Cardiac septum (tissue), 1 donor: ENCODE measurements at places on chromosomes 7 and 10. TPM values are rescaled to one million over a fixed set of nuclear protein-coding genes. Genes with fewer than 3 reads are reported as not detected.

The ELMO1 gene
- 11.4 TPM for total RNA-seq

The PKD2L1 gene
- total RNA-seq, result not detected

The FHIP2A gene
- total RNA-seq, result 26.5 TPM

The ZNF438 gene
- total RNA-seq, result 12.5 TPM

The RSPH10B gene
- total RNA-seq, result not detected

The ZC3HAV1L gene
- total RNA-seq, result 3.2 TPM

The STEAP1B gene
- total RNA-seq, result 0.92 TPM

The ADK gene
- 28.0 TPM for total RNA-seq

The AKR1D1 gene
- total RNA-seq, result not detected

The CPVL gene
- 86.9 TPM for total RNA-seq

The ACSM6 gene
- total RNA-seq, result 0.30 TPM
